ENCODE measurements at places on chromosomes 12 and 14. TPM values are rescaled to one million over a fixed set of nuclear protein-coding genes. Genes with fewer than 3 reads are reported as not detected.

The SSPN gene
- 2.2 TPM for total RNA-seq

The LBHD2 gene
- total RNA-seq = not detected

The RD3L gene
- not detected for total RNA-seq

The MIA2 gene
- total RNA-seq = 36.1 TPM

The OASL gene
- total RNA-seq = 0.88 TPM

The SLC17A8 gene
- not detected for total RNA-seq

The SLC35F4 gene
- 0.29 TPM for total RNA-seq

The GPRC5D gene
- total RNA-seq = not detected

The SMOC1 gene
- not detected for total RNA-seq

The CALM1 gene
- total RNA-seq = 139 TPM

The NFATC4 gene
- total RNA-seq = 57.7 TPM

The CLEC4A gene
- 0.22 TPM for total RNA-seq

The TAS2R30 gene
- 9.2 TPM for total RNA-seq

The DAAM1 gene
- 19.3 TPM for total RNA-seq

The DTX1 gene
- total RNA-seq = under 0.01 TPM

The RAD51AP1 gene
- 1.3 TPM for total RNA-seq

The ANKRD33 gene
- total RNA-seq = not detected

The TIGAR gene
- 19.3 TPM for total RNA-seq

The SELPLG gene
- total RNA-seq = 2.1 TPM

The TMEM132C gene
- not detected for total RNA-seq

The RBP5 gene
- not detected for total RNA-seq

The UNG gene
- 7.7 TPM for total RNA-seq

The GLIPR1L1 gene
- not detected for total RNA-seq

The ADCY4 gene
- 0.66 TPM for total RNA-seq

The IL22 gene
- not detected for total RNA-seq

The STAT6 gene
- total RNA-seq = 83.4 TPM

The COCH gene
- total RNA-seq = 4.0 TPM

The DCAF5 gene
- total RNA-seq = 24.8 TPM

The MRPL51 gene
- total RNA-seq = 74.8 TPM

The LMNTD1 gene
- total RNA-seq = not detected

The ITGB7 gene
- under 0.01 TPM for total RNA-seq

The POLE2 gene
- 19.2 TPM for total RNA-seq

The ZFYVE1 gene
- 16.8 TPM for total RNA-seq

The PZP gene
- total RNA-seq = not detected

The ARHGEF40 gene
- total RNA-seq = 17.5 TPM

The HOXC6 gene
- total RNA-seq = 4.8 TPM

The FOXA1 gene
- total RNA-seq = not detected

The FOXN4 gene
- total RNA-seq = not detected

The FKBP4 gene
- 25.8 TPM for total RNA-seq

The SLC38A2 gene
- 1,088 TPM for total RNA-seq

The EIF2S3B gene
- total RNA-seq = 2.8 TPM

The AICDA gene
- not detected for total RNA-seq

The OR10AD1 gene
- total RNA-seq = not detected

The RAPGEF3 gene
- 2.0 TPM for total RNA-seq

The KRT73 gene
- not detected for total RNA-seq

The KRT79 gene
- total RNA-seq = 0.72 TPM

The ASCL1 gene
- not detected for total RNA-seq

The KLRK1 gene
- not detected for total RNA-seq

The FAM161B gene
- 3.3 TPM for total RNA-seq

The DPPA3 gene
- total RNA-seq = not detected

The KLRC1 gene
- not detected for total RNA-seq

The TSPAN19 gene
- total RNA-seq = not detected

The PAX9 gene
- total RNA-seq = not detected

The SYT1 gene
- 5.2 TPM for total RNA-seq

The KRT3 gene
- not detected for total RNA-seq

The CLEC4C gene
- not detected for total RNA-seq

The OAS1 gene
- 4.7 TPM for total RNA-seq
